ENCODE measurements at places on chromosomes 4 and X.

DNA sequence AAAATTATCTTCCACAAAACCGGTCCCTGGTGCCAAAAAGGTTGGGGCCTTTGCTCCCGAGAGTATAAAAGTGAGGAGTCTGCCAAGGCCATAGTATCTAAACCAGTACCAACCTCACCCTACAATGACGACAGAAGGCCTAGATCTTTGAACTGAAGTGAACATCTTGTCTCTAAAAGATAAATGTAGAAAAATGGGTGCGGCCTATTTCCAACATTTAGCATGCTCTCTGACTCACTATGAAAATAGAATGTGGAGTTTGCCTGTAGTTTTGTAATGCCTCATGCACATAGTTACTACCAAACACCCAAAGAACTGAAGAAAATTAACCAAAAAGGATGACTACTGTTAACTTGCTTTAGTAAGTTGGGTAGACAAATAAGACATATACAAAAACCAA, 218.4 kb downstream of the SLITRK2 start:
- DNase-seq, result no peak

- no peak for DNase-seq
Observed at GRCh38 chr4:86291180-86291579, 68.7 kb downstream of the MAPK10 start.

- DNase-seq, result no peak
Observed at GRCh38 chrX:110012818-110013485, 10.0 kb downstream of the TMEM164 start.

GRCh38 chrX:7120878-7121219, 26.7 kb upstream of the STS start:
- DNase-seq, result no peak

- DNase-seq, result no peak
Observed at GRCh38 chr4:141328560-141329173, 108.0 kb downstream of the ZNF330 start.

DNA sequence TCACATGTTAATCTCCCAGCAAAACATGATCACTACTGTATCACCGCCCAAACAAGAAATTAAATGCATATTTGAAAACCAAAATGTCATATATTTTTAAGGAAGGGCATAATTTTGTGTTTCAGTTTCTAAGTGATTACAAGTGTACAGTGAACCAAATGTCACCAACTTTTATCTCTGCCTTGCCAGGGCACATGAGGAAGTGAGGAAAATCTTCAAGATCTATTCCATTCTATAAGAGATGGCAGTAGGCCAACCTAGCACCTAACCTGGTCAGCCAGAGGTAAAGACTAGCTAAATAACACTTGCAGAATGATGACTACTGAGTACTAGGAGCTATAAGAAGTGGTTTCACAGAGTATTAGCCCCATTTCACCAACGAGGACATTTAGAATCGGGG, 107.2 kb downstream of the ATP11C start:
- DNase-seq, result no peak

GRCh38 chrX:40871385-40872082, 136.2 kb upstream of the MED14 start:
- DNase-seq, result no peak

DNA sequence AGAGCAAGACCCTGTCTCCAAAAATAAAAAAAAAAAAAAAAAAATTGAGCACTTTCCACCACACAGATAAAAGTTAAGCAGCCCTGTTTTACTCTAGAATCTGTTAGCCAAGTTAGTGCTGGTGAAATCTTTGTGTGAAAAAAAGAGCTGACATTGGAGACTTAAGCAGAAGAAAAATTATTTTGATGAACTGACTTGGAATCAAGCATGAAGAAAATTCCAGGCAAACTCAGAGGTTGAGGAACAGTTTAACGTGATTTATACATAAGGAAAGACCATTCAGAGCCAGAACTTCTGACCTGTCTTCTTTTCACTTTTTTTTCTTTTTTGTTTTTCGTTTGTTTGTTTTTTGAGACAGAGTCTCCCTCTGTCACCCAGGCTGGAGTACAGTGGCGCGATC, 79.6 kb upstream of the RBPJ start:
- DNase-seq, result no peak

DNA sequence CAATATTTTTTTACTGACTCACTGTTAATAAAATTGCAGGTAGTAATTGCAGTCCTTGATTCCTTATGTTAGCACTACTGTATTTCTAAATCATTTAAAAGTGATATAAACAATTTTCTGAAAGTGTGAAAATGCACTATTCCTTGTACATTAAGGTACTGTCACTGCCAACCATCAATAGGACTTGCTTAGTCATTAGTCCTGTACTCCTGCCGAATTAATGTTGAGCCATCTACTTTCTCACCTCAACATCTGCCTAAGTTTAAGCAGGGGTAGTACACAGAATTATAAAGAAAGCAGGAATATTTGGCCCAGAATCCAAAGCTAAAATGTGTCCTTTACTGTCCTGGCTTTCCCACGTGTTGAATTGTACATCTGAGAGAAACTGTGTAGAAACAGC, 87.0 kb upstream of the TRPC3 start:
- no peak for DNase-seq

- no peak for DNase-seq
Observed at GRCh38 chrX:120305531-120306141, 5.6 kb downstream of the TMEM255A start.

GRCh38 chr4:120659616-120660170, 262.8 kb downstream of the PRDM5 start:
- no peak for DNase-seq

- no peak for DNase-seq
Observed at GRCh38 chr4:76256032-76256431, 4.5 kb downstream of the FAM47E start.

GRCh38 chrX:40140706-40141499, 43.1 kb upstream of the BCOR start:
- no peak for DNase-seq

GRCh38 chrX:133359466-133359865, 55.8 kb downstream of the GPC4 start:
- DNase-seq, result no peak

DNA sequence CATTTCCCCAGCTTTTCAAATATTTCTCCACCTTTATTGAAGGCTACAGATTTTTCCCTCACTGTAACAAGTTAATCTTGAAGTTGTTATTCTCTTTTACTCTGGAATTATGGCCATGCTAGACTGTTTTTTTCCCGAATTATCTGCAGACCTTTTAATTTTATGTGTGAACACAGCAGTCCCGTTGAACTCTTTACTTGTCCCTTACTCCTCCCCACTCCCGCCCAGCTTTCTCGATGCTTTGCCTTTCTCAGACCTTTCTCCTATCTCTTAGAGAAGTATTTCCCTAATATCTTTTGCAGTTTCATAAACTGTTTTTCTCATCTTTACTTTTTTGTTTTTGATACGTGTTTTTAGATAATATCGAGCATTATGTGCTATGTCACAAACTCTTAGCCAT, 776 bp downstream of the CEP44 start:
- no peak for DNase-seq

- no peak for DNase-seq
Observed at GRCh38 chr4:176444741-176445140, 125.0 kb downstream of the SPCS3 start.

- DNase-seq, result no peak
Observed at GRCh38 chr4:73822389-73822788, 14.1 kb upstream of the CXCL6 start.

DNA sequence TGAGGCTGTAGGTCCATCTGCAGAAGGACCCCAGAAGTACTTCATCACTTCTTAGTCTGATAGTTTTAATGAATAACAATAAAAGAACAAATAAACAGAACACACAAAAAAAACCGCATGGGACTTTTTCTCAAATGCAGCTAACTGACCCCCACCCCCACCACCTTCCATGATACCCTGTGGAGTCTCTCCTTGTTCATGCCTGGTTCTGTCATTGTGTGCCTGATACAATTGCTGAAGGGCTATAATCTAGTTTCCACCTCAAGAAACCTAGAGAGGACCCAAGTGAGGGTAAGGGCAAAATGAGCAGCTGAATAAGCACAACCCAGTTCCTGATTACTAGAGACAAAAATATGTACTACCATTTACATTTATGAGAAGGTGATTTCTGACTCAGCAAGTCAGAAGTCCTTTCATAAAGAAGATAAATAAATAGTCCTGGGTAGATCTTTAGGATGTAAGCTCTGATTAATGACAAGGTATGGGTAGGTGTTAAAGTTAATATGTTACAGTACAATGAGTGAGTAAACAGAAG, 155.1 kb downstream of the TMA16 start:
- DNase-seq, result no peak

GRCh38 chr4:8157496-8157895, 1.1 kb downstream of the ABLIM2 start:
- no peak for DNase-seq
